ENCODE measurements at places on chromosomes 11 and 22. TPM values are rescaled to one million over a fixed set of nuclear protein-coding genes. Genes with fewer than 3 reads are reported as not detected.
A peak's percentile ranks its signal among the peaks of the same experiment; 100 is the strongest.

GRCh38 chr11:79098146-79098545 lies 342.7 kb downstream of the TENM4 start:
- no peak for DNase-seq

DNA sequence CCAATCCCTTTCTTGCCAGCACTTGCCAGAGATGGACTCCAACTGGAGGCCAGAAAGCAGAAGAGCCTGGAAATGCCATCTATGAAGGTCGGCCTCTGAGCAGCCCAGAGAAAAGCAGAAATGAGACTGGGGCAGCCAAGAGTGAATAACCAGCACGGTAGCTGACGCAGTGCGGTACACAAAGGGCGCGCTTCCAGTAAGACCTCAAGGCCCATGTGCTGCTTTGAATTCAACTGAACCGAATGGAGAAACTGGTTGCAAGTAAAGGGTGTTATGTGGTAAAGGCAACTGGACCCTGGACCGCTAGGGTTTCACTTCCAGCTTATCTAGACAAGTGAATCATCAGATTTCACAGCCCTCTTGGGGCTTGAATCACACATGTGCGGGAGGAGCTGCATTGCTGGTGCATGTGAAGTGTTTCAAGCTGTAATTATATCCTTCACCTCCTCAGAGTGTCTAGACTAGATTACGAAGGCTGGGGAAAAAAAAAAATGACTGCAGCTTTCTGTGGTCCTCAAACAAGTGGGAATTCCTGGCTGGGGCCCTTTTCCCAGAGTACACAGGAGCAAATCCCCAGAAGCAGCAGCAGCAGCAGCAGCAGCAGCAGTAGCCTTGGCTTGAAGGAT lies 128.9 kb downstream of the CCDC34 start:
- peak; percentile 97 for DNase-seq

GRCh38 chr11:105705786-105706530 lies 96.1 kb downstream of the GRIA4 start:
- DNase-seq, result no peak

GRCh38 chr11:61279934-61280659 lies 15.0 kb downstream of the VWCE start:
- DNase-seq, result no peak

- DNase-seq, result no peak
These were observed 145.7 kb upstream of the LUZP2 start for GRCh38 chr11:24351179-24351578.

Gene HSPA8
- polyA plus RNA-seq, result 839 TPM

Gene OR8B12
- polyA plus RNA-seq, result not detected

- no peak for DNase-seq
These were observed 1.2 kb downstream of the OR6X1 start for GRCh38 chr11:123753110-123753509.

GRCh38 chr11:44708523-44709280 lies 18.1 kb upstream of the TSPAN18 start:
- DNase-seq, result no peak

DNA sequence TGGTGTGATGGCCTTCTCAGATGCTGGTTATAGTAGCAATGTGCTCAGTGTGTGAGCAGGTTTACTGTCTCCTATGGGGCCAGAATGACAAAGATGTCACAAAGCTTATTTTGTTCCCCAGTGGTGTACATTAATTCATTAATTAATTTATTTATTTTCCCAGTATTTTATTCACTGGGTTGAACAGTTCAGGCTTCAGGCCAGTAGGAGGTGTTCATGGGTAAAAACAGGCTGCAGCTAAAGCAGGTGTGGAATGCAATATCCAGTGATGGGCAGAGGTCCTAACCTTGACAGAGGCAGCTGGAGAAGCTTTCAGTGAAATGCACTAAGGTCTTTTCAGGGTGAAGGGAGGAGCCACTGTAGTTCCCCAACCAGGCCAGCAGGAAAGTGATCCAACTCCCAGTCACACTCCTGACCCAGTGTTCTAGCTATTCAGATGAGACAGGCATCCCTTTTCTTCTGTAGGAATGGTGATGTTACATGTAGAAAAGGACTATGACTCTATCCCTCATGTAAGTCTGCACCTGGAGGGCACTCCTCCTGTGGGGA lies 7.8 kb upstream of the FANCF start:
- DNase-seq, result no peak

Gene CALCA
- 0.33 TPM for polyA plus RNA-seq

GRCh38 chr11:833114-833791 lies 501 bp downstream of the CD151 start:
- DNase-seq, result peak; percentile 61

DNA sequence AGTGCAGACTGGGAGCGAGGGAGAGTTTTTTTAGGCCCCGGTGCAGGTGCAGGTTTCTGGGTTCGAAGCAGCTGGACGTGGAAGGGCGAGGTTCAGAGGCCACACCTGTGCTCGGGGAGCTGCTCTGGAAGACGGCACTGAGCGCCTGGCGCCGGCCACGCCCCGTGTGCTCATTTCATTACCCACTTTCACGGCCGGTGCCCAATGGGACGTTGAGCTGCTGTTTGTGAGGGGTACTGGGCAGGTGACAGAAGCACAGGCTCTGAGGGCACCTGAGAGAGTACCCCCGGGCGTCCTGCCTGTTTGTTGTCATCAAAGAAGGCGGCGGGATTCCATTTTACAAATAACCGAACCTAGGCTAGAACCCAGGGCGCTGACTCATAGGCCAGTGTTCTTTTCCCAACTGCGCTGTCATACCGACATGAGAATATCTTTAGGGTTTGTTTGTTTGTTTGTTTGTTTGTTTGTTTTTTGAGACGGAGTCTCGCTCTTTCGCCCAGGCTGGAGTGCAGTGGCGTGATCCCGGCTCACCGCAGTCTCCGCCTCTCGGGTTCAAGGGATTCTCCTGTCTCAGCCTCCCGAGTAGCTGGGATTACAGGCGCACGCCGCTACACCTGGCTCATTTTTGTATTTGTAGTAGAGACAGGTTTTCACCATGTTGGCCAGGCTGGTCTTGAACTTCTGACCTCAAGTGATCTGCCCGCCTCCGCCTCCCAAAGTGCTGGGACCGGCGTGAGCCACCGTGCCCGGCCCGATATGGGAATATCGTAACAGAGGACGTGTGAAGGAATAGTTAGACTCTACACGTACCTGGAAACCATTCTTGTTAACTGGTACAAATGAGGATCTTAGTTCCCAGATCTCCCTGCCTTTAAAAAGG lies 16.6 kb upstream of the SPTBN2 start:
- no peak for DNase-seq

DNA sequence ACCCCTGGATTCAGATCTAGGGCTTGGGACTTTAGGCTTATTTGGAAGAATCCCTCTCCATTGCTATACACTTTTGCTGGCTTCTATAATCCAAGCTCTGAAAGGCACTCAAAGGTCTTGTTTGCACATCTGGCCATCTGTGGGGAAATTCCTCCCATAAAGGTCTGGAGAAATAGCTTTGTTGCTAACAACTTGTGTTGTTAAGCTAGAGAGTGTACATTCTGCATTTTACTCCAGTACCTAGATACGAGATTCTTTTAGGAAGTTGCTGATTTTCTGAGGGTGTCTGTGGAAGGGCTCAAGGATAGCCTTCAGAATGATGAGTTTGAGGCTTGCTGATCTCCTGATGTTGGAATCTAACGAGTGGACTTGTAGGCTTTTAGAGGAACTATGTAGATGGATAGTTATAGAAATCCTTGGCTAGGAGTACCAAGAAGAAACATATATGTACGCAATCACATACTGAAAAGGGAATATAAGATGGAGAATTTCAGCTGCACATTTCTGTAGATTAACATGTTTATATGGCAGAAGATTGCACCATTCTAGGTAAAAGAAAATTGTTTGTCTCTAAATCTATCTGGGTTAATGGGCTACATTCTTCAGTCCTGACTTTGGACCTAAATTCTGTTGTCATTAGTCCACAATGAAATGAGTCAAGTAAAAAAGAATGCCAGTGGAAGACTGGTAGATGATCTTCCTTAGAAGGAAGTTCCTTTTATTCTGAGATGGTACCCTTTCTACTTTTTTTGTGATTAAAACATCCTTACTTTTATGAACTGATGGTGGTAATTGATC lies 51.0 kb downstream of the UBASH3B start:
- DNase-seq, result peak; percentile 41

- DNase-seq, result no peak
These were observed 202.8 kb upstream of the MTNR1B start for GRCh38 chr11:92766698-92767097.

DNA sequence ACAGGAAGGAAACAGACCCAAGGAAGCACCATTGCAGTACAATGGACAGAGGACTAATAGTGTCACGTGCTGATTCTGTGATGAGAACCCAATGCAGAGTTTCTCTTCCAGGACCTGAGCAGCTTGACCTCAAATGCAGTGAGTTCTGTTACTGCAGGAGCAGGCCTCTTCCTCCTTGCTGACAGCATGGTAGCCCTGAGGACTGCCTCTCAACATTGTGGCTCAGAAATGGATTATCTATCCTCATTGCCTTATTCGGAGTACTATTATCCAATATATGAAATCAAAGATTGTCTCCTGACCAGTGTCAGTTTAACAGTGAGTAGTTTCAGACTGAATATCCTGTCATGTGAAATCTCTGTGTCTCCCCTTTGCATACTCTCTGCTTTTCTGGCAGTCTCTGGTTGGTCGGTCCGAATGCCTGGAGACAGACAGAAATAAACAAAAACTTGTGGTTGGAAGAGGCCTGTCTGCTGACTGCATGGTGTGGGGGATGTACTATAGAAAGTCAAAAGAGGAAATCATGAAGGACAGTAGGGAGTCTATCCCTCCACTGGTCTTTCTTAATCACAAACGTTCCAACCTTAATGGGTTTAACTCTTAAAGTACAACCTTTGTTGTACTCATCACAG lies 6.9 kb upstream of the MS4A14 start:
- no peak for DNase-seq

Gene SLC25A22
- 18.9 TPM for polyA plus RNA-seq

DNA sequence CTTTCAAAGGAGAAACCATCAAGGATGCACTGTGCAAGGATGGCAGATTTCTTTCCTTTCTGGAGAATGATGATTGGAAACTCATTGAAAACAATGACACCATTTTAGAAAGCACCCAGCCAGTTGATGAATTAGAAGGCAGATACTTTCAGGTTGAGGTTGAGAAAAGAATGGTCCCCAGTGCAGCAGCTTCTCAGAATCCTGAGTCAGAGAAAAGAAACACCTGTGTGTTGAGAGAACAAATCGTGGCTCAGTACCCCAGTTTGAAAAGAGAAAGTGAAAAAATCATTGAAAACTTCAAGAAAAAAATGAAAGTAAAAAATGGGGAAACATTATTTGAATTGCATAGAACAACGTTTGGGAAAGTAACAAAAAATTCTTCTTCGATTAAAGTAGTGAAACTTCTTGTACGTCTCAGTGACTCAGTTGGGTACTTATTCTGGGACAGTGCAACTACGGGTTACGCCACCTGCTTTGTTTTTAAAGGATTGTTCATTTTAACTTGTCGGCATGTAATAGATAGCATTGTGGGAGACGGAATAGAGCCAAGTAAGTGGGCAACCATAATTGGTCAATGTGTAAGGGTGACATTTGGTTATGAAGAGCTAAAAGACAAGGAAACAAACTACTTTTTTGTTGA lies 9.8 kb downstream of the FAM111A start:
- no peak for DNase-seq

Gene LRRC74B
- polyA plus RNA-seq, result not detected

Gene OLFML1
- polyA plus RNA-seq, result 1.1 TPM

DNA sequence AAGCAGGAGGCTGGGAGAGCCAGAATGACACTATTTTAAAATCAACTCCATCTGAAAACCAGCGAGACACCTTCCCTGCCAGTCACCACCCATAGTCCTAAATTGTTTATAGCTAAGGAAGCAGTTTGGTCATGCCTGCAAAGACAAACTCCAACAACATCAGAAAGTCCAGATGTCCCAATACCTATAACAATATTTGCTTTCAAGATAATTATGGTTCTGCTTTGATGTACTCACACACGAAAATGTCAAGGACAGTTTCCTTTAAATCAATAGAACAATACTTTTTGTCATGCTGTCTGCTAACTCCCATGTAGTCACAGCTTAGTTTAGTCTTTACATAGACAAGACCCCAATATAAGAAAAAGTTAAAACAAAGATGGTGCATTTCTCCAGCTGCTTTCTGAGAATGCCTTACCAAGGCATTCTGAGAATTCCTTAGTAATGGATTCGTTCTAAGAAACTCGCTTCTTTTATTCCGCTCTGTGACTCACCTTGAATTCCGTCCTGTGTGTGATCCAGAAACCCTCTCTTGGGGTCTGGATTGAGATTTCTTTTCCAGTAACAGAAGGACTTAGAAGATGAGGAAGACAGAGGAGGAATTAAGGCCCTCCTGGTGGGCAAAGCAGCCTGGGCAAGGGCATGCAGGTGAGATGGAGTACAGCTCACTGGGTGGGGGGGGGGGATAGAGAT lies 9.6 kb upstream of the SCGB2A2 start:
- DNase-seq, result no peak

- DNase-seq, result no peak
These were observed 116.0 kb upstream of the TOP3B start for GRCh38 chr22:22098457-22099193.

- peak; percentile 39 for DNase-seq
These were observed 852 bp downstream of the TRAF6 start for GRCh38 chr11:36509201-36509639.

GRCh38 chr11:120306519-120307242 lies 18.4 kb upstream of the TLCD5 start:
- peak; percentile 85 for DNase-seq

Gene GTF2H1
- 26.1 TPM for polyA plus RNA-seq

DNA sequence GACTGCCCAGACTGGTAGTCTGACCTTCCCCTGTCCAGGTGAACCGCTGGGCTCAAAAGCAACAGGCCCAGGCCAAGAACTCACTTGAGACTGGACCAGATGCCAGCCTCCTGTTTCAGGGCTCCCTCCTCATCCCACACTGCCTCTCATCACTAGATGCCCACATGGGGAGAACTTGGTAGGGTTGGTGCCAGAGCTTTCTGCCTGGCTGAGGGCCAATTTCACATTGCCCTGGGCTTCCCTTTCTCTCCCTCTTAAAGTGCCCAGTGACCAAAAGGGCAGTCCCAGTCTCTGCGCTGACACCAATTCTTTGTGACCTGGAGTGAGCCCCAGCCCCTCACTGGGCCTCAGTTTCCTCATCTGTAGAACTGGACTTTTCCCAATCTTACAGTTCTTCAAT lies 41.7 kb downstream of the C11orf58 start:
- no peak for DNase-seq

- no peak for DNase-seq
These were observed 173.3 kb downstream of the PGR start for GRCh38 chr11:100956351-100956750.
